NCI-H526 (cell line): ENCODE measurements at places on chromosomes 2 and 18.

DNA sequence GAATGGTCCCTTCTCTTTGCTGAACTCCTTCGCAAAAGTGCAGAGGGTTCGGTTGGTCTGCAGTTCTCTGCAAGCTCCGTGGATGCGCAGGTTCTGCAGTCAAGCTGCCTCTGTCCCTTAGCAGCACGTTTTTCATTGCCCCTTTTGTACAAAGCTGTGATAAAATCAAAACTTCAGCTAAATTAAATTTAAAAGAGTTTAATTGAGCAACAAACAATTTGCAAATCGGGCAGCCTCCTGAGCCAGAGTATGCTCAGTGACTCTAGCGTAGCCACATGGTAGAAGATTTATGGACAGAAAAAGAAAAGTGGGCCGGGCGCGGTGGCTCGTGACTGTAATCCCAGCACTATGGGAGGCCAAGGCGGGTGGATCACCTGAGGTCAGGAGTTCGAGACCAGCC lies 18.8 kb downstream of the TSN start:
- no peak for DNase-seq

DNA sequence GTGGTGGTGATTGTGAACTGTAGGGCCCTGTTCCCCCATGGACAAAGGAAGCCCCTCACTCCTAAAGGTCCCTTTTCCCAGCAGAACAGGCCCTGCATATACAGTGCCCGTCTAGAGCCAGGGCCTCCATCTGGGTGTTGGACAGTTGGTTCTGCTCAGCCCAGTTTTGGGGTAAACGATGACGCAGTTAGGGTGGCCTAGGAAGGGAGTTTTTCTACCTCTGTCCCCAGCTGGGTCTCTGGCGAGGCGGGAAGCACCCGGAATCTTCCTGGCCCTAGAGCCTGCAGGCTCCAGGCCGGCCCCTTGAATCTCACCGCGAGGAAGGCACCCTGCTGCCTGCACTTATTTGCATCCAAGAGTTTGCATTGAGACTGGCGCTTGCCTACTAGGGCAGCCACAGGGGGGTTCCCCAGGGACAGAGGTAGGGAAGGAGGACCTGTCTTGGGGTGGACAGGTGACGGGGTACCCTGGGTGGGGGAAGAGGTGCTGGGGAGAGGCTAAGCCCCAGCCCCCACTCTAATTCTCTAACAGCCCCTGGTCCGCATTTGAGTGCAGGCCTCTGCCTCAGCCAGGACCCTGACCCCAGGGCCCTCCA lies 529 bp upstream of the MTA3 start:
- DNase-seq, result peak; percentile 94

DNA sequence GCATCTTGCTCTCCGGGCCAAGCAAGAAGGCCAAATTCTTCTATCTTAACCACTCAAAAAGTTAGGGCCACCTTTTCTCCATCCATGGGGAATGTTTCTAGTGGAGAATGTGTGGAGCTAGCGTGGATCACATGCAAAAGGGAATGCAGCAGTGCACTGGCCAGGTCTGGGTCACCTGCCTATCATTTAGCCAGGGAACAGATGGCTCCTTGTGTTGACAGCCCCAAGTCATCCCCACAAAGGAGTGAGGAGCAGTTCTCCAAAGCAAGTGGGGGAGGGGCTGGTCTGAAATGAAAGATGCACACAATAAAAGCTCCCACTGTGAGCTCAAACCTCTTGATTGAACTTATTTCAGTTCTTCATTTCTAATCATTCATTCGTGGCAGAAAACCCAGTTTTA lies 19.1 kb downstream of the EPB41L3 start:
- no peak for DNase-seq

GRCh38 chr18:48061781-48062570 lies 131.5 kb upstream of the SMAD2 start:
- DNase-seq, result no peak

- no peak for DNase-seq
These were observed 41.3 kb downstream of the TMEM18 start for GRCh38 chr2:635687-636621.

GRCh38 chr18:76932026-76932819 lies 109.9 kb downstream of the ZNF236 start:
- DNase-seq, result no peak

DNA sequence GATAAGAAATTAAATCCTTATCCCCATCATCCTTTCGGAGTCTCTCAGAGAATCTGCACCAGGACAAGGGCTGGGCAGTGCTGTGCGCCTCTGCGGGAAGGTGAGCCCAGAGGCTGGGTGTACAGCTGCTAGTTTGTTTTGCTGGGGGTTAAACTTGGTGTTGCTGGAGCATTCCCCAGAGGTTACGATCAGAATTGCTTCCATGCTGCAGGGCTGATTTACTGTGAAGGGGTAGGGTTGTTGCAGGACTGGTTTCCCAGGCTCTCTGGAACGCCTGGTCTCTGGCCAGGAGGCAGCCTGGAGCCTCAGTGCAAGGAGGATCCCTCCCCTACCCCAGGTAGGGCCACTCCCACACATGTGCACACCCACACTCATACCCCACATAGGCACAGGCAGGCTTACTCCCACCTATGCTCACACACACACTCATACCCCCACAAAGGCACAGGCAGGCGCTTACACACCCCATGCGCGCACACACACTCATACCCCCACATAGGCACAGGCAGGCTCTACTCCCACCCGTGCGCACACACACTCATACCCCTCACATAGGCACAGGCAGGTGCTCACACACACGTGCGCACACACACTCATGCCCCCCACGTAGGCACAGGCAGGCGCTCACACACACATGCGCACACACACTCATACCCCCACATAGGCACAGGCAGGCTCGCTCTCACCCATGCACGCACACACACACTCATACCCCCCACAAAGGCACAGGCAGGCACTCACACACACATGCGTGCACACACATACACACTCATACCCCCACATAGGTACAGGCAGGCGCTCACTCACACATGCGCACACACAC lies 11.3 kb downstream of the CNNM4 start:
- peak; percentile 36 for DNase-seq

- no peak for DNase-seq
These were observed 75.7 kb downstream of the RBMS1 start for GRCh38 chr2:160417745-160418397.

- DNase-seq, result no peak
These were observed 2.9 kb downstream of the CEP68 start for GRCh38 chr2:65059071-65059470.

DNA sequence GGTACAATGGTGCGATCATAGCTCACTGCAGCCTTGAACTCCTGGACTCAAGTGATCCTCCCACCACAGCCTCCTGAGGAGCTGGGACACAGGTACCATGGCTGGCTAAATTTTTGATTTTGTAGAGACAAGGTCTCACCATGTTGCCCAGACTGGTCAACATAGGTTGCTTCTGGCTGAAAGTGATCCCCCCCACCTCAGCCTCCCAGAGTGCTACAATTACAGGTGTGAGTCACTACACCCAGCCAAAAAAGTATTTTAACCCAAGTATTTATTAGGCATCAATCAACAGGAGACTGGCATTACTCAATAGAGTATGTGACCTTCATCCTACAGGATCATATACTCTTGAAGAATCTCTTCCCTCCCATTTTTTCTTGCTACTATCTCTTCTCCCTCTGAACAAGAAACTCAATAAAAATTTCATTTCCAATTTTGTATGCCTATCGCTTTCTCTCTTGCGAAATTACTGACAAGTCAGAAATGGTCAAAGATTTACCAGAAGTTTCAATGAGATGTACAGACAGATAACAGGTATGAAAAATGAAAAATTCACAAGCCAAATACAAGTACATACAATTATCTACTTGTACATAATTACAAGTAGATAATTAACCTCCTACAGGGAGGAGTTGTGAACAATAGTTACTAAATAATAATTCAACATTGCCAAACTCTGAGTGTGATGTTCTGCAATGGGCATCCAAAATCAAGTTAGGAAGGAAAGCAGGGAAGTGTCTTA lies 34.9 kb upstream of the CCNT2 start:
- DNase-seq, result no peak

GRCh38 chr2:53751728-53752127 lies 15.9 kb upstream of the CHAC2 start:
- DNase-seq, result no peak

DNA sequence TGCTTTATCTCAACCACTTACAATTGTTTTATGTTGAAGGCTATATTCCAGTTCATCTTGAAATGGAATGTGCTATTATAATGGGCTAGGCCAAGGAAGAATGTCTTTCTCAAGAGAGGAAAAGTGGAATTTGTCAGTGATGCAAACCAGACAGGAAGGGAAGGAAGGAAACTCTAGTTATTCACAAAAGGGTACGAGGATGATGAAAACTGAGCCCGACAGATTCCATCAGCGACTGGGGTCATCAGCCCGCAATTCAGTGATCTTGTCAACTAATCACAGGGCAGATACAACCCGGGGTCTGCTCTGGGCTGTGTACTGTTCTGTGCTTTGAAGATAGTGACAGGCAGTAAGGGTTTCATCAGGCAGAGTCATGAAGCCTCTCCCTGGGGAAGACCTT lies 23.4 kb upstream of the LYPD6 start:
- no peak for DNase-seq

GRCh38 chr2:108906403-108907077 lies 82.5 kb downstream of the EDAR start:
- no peak for DNase-seq

DNA sequence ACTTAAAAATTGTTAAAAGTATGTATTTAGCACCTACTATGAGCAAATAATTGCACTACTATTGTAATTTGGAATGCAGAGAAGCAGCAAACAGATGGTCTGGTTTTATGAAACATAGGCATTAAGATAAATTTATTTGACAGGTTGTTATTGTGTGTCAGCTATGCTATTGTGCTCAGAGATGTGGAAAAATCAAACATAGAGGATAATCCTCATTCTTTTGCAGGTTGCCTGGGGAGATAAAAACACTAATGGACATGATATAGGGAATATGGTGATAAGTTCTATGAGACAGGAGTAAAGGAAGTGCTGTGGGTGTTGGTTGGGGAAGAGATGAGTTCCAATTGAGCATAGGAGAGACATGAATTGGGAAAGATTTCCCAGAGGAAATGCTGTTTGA lies 71.3 kb downstream of the PPP1R1C start:
- DNase-seq, result no peak

DNA sequence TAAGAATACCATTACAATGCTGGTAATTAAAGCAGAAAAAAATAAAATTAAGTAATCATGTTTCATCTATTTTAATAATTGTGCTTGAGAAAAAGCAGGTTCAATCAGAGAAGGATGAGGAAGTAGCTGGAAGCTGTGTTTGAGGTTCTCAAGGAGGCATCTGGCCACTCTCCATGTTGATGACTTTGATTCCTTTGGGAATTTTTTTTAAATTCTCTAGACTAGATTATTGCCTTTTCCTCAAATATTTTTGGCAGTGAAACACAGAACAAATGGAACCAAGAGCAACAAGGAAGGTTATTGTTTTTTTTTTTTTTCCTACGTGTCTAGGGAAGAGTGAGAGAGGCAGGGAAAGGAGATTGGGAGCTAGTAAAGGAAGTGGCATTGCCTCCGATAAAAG lies 99.9 kb upstream of the NRP2 start:
- no peak for DNase-seq
